ENCODE measurements at places on chromosomes 11 and 22. TPM values are rescaled to one million over a fixed set of nuclear protein-coding genes. Genes with fewer than 3 reads are reported as not detected.

- no peak overlapping the region for H3K27ac ChIP-seq
- no peak for DNase-seq
- H3K36me3 ChIP-seq = no peaks in the 10 kb centered on the region
Measured at GRCh38 chr11:69563946-69564775, 76.8 kb upstream of the CCND1 start.

DNA sequence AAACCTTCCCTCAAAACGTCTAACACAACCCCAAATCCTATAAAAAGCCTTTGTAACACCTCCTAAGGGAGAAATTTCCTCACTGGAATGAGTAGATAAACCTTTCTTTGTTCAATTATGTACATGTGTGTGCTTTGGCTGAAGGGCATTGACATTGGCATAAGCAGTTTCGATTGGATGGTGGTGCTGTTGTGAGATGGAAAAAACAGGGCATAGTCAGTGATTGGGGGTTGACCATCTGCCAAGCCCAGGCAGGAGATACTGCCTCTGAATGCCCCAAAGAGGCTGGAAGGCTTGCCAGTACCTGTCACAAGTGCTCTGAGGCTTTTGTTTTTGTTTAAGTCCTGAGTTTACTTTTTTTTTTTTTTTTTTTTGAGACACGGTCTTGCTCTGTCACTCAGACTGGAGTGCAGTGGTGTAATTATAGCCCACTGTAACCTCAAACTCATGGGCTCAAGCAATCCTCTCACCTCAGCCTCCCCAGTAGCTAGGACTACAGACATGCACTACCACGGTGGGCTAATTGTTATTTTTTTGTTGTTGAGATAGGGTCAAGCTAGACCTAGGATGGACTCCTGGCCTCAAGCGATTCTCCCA lies 1.2 kb upstream of the CCDC117 start:
- no peak overlapping the region for H3K4me3 ChIP-seq
- H3K4me1 ChIP-seq = no peaks in the 10 kb centered on the region
- DNase-seq = no peak
- no peaks in the 10 kb centered on the region for H3K36me3 ChIP-seq

DNA sequence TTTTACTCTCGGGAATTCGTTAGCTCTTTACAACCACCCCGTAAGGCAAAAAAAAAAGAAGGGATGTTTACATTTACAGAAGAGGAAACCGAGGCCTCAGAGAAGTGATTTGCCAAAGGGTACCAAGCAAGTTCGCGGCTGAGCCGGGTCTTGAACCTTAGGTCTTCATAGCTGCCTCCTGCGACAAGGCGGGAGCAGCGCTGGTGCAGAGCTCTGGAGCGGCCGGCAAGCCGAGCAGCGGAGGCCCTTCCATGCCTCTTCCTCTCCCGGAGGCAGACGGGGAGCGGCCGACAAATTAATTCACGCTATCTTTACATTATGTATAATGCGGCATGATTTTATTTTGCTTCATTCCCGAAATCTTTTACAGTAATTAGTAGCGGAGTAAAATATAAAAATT lies 536.3 kb downstream of the INSC start:
- no peaks in the 10 kb centered on the region for H3K36me3 ChIP-seq
- no peaks in the 10 kb centered on the region for H3K27me3 ChIP-seq
- H3K27ac ChIP-seq = no peak overlapping the region

The GTF2H1 gene
- 30.0 TPM for total RNA-seq

The KRTAP5-11 gene
- total RNA-seq = not detected

The OR8B3 gene
- total RNA-seq = not detected

The GNB1L gene
- 3.9 TPM for total RNA-seq

- H3K27me3 ChIP-seq = no peaks in the 10 kb centered on the region
- no peaks in the 10 kb centered on the region for H3K4me1 ChIP-seq
- H3K36me3 ChIP-seq = no peaks in the 10 kb centered on the region
- DNase-seq = no peak
Measured at GRCh38 chr11:130801333-130802122, 114.8 kb downstream of the SNX19 start.

DNA sequence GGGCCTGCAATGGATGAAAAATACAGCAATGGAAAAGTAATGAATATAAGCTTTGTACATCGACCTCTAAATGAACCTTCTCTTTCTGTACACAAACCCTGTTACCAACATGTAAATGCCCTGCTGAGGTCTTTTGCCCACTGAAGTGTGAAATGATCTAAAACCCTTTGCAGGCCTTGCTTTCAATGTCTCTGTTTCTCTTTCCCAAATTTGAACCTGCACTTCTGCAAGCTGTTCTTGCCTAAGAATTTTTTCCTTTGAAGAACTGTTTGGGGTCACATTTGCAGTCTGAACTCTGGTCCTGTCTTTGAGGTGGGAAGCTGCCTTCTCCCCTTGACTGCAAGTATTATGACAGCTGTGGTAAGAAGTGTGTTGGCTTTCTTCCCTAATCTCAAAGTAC lies 1237.1 kb downstream of the FAM181B start:
- H3K27ac ChIP-seq = no peak overlapping the region
- no peak overlapping the region for H3K4me3 ChIP-seq
- DNase-seq = no peak
- H3K36me3 ChIP-seq = no peaks in the 10 kb centered on the region

The ATG2A gene
- total RNA-seq = 32.1 TPM

Data from ovary (tissue), 10 donors.